ENCODE measurements at places on chromosomes 7 and 10. TPM values are rescaled to one million over a fixed set of nuclear protein-coding genes. Genes with fewer than 3 reads are reported as not detected.
A peak's percentile ranks its signal among the peaks of the same experiment; 100 is the strongest.

DNA sequence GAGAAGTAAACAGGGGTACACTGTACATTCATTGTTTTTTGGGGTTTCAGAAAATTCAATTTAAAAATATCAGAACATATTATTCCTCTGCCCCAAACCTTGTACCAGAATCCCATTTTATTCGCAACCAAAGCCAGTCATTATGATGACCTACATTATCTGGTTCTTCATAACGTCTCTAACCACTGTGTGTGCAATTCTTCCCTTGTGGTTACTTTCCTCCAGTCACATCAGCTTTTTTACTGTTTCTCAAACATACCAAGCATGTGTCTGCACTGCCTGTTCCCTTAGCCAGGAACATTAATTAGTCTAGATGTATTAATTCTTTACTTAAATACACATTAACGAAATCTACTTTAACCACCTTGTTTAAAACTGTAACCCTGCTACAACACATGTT, 64.8 kb downstream of the THSD7A start:
- no peak for DNase-seq

DNA sequence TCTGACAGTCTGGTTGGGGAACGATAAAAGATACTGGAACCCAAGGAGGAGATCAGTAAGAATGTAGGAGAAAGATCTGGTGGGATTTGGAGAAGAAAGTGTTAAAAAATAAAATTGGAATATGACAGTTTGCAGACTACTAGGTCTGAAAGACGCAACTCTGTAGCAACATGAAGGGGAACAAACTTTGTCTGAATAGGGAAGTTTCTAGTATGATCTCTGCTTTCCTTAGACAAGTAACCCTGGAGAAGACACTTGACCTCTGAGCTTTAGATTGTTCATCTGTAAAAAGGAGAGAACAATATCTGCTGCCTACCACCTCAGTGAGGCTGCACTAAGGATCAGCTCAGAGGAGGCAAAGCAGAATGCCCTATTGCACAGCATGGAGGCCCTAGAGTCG, 3.0 kb upstream of the PRSS1 start:
- DNase-seq, result no peak

KIF11 gene
- not detected for total RNA-seq

GRCh38 chr10:61784354-61785133, 117.0 kb upstream of the ARID5B start:
- DNase-seq, result no peak

DNA sequence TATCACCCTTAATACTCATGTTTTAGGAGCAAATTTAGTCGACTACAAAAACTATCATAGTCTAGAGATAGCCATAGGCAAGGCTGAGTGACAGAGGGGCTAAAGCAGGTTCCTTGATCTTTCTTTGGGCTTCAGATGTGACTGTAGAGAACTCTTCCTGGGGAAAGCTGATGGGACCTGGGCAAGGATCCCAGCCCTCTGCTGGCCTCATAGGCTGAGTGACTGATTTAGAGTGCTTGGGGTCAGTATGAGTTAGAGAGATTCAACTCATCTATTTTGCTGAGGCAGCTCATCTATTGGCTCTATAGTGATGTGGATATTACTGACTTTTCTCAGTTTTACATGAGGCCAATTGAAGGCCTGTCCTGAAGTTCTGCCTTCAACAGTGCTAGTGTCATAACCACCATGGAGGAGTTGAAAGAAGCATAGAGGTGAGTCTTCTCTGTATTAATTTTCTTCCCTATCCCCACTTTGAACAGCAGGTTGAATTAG, 81.6 kb downstream of the SAMD9 start:
- no peak for DNase-seq

- no peak for DNase-seq
These were observed 9.1 kb upstream of the PRKRIP1 start for GRCh38 chr7:102387064-102387463.

AKR1C8 gene
- total RNA-seq, result not detected

MAT1A gene
- total RNA-seq, result not detected

FGL2 gene
- total RNA-seq, result 69.3 TPM

- no peak for DNase-seq
These were observed 94.9 kb upstream of the DLX6 start for GRCh38 chr7:96910486-96910885.

SRGN gene
- 281 TPM for total RNA-seq

TMEM176B gene
- total RNA-seq, result 34.1 TPM

SLC4A2 gene
- total RNA-seq, result 37.4 TPM

- peak; percentile 62 for DNase-seq
These were observed 87.0 kb upstream of the IGFBP3 start for GRCh38 chr7:46007990-46008643.

GRCh38 chr7:51318001-51318400, 1.4 kb upstream of the COBL start:
- no peak for DNase-seq

- DNase-seq, result no peak
These were observed 42.7 kb downstream of the SPDYE5 start for GRCh38 chr7:75534727-75535307.

GRCh38 chr10:116026315-116026714, 246.7 kb downstream of the GFRA1 start:
- no peak for DNase-seq

DNA sequence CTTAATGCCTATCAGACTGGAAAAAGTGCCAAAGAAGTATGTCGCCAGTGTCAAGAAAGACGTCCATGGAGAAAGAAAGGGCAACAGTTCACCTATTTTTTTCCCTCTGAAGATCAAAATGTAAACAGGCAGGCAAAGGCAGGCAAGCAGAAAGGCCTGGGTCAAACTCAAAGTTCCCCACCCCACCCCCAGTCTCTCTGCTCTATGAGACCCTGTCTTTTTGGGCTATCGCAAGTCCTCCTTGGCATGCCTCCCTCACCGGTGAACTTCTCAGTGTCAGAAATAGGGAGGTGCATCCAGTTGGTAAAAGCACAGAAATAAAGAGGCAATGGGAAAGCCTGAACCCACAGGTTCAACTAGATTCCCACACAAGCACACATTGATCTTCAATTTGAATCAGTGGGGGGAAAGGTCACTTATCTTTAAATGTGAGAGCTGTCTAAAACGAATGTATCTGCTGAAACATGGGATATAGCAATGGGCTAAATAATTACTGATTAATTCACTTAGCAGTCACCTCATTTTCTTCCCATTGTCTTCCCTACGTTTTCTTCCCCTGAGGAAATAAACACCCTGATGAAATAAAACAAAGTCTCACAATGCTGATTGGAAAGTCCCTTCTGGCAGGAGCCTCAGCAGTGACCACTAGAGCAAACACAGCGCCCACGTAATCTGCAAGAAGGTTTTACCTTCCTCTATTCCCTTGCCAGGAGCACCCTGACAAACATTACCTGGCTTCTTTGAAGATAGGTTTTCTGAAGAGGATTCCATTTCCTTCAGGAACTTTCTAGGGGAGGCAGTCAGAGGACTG, 31.1 kb downstream of the JAZF1 start:
- DNase-seq, result no peak

- DNase-seq, result no peak
These were observed 146.2 kb upstream of the MBL2 start for GRCh38 chr10:52918714-52919305.
